ENCODE measurements at places on chromosomes 16 and 17.

DNA sequence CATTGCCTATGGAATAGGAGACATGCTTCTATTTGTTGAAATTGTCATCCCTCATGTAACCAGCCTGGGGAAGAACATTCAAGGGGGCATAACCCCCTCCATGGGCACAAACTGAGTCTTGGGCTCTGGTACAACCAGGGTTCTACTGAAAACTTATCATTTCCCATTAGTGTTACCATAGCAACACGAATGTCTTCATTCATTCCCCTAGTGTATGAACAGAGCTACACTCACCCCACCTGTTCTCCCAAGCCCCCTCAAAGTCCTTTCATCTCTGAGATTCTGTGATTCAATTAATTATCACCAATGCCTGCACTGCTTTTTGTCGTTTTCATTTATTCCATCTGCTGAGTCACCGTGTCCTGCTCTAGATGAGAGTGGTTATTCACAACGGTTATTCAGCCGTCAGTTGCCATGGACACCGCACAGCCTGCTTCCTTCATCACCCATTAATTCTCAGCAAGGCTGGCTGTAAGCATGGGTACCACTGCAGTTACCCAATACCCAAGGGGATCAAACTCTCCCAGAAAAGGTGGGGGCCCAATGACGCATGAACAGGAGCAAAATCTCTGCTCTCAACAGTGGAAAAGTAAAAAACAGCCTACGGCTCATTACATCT lies 1.6 kb upstream of the GAST start:
- DNase-seq, result peak; percentile 62

GRCh38 chr17:79784353-79785016 lies 6.5 kb downstream of the CBX2 start:
- no peak for DNase-seq

- DNase-seq, result no peak
These were observed 26.8 kb downstream of the TNFRSF13B start for GRCh38 chr17:16945136-16945482.

DNA sequence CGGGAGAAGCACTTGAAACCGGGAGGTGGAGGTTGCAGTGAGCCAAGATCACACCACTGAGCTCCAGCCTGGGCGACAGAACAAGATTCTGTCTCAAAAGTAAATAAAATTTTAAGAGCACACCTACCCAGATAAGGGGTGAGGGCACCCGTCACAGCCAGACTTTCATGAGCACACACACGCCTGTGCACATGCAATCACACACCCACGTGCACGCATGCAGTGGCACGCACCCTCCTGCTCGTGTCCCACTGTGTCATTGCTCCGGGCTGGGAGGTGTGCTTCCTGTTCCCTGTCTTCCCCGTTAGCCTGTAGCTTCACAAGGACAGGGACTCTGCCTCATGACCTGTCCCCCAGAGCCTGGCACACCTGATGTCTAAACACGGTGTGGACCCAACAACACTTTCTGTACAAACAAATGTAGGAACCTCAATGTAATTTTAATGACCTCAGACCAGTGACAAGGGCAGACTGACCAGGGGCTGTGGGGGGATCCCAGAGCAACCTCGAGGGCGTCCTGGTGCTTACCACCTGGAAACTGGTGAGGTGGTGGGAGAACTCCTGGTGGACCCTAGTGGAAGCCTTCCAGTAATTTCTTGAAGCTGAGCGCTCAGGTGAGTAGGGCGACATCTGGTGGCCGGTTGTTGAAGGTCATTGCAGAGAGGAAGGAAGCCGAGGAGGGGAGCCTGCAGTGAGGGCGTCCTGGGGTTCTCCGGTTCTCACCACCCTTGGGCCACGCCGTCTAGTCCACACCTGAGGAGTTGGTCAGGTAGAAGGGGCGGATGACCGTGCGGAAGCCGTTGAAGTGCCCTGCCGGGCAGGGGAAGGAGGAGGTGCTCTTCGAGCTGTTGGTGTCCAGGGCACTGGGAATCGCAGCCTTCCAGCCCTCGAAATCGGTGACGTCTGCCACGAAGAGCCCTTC lies 8.6 kb downstream of the LGALS3BP start:
- DNase-seq, result peak; percentile 51

DNA sequence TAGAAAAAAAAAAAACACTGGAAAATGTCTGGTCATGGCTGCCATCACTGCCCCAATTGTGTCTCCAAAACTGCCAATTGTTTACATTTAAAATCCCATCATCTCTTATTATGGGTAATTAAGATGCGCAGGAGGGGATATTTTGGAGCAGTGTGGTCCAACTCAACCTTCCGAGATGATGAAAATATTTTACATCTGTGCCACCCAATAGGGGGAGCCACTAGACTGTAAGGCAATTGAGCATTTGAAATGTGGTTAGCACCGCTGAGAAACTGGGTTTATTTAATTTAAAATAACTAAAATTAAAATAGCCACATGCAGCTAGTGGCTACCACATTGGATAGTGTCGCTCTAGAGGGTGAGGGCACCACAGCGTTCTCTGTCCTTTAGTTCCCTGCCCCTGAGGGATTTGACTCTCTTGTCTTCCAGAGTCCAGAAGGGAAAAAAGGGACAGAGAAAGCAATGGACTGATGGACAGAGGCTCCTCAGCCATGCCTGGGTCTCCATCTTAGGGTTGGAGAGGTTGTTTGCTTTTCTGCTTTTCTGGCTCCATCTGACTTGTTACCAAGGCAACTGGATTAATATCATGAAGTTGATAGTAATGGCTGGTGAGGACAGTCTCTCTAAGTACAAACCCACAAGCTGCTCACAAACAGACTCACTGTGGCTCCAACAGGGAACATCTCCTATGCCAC lies 3.5 kb downstream of the MPO start:
- DNase-seq, result peak; percentile 49

DNA sequence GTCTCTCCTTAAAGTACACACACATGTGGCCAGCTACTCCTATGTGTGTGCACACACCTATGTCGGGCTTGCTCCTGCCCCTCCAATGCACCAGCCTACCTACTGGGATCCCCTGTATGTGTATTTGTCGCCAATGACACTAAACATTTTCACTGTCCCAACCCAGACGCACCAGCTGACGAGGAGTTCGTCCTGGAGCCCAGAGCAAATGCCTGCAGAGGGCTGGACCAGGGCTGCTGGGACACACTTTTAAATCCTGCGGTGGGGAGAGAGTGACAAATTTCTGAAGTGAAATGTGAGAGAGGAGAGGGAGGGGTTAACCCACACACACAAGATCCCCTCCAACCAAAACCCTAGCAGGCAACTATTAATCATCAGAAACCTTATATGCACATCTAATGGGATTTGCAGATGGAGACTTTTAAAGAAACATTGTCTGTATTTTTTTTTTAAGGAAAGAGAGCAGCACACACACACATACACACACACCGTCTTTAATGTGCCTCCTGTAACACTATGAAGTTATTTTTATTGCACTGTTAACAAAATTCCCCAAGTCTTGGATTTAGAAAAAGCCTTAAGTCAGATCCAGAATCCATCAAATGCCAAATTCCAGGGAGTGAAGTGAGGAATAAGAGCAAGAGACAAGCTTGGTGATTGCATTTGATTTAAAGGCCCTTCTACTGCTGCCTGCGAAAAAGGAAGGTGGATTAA lies at the start of gene MEOX1:
Gene MEOX1 (minus strand): TSS at position 224 of the 714 bp plus-strand sequence. CDS start 388 bp downstream, outside the sequence.
- DNase-seq, result peak; percentile 56

- DNase-seq, result no peak
These were observed 25.4 kb downstream of the SLC39A11 start for GRCh38 chr17:73067075-73067474.

- no peak for DNase-seq
These were observed 7.4 kb downstream of the ZNF750 start for GRCh38 chr17:82832411-82832810.

DNA sequence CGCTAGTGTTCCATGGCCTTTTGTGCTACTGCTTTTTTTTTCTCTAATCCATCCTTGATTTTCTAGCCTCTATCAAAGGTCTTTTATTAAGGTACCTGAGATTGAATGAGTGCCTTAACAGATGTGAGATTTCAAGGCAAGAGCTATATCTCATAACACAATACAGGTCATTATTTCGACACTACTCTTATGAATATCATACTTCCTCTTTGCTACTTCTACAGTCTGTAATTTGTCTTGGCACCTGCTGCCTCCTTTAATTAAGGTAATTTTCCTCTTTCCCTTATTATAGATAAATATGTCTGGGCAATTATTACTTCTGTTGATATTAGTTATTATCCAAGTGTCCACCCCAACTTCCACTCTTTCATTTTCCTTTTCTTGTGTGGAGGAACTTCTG lies 5.3 kb downstream of the KRT28 start:
- DNase-seq, result no peak
